ENCODE measurements at places on chromosomes 1 and 21. TPM values are rescaled to one million over a fixed set of nuclear protein-coding genes. Genes with fewer than 3 reads are reported as not detected.

HIVEP3 gene
- 3.0 TPM for total RNA-seq

CD160 gene
- not detected for total RNA-seq

AGT gene
- 0.13 TPM for total RNA-seq

CLDN8 gene
- not detected for total RNA-seq

HES4 gene
- total RNA-seq: 50.2 TPM

EVA1B gene
- 22.2 TPM for total RNA-seq

AQP10 gene
- total RNA-seq: not detected

NOS1AP gene
- 0.18 TPM for total RNA-seq

PLA2G4A gene
- 9.0 TPM for total RNA-seq

RXFP4 gene
- not detected for total RNA-seq

SRSF11 gene
- total RNA-seq: 74.0 TPM
